A549 treated with AZD2906 at 1 μM for 4 hours (cell line): ENCODE measurements at places on chromosomes 6 and 20. TPM values are rescaled to one million over a fixed set of nuclear protein-coding genes. Genes with fewer than 3 reads are reported as not detected.

TULP1 gene
- not detected in 5 replicates for total RNA-seq

OLIG3 gene
- not detected in 5 replicates for total RNA-seq

TPD52L2 gene
- total RNA-seq = 131 to 135 TPM (median 134 TPM) in 5 replicates

WFDC10B gene
- total RNA-seq = not detected in 5 replicates

PRND gene
- not detected in 5 replicates for total RNA-seq

WFDC2 gene
- 0.15 to 0.32 TPM in 2 of 5 replicates, not detected in the others for total RNA-seq

TAGAP gene
- total RNA-seq = not detected in 5 replicates

FAM83C gene
- total RNA-seq = 0.11 to 0.20 TPM (median 0.15 TPM) in 5 replicates

TTK gene
- 15.2 to 20.9 TPM (median 17.8 TPM) in 5 replicates for total RNA-seq

MYB gene
- 0.64 to 0.89 TPM (median 0.64 TPM) in 5 replicates for total RNA-seq

LY6G5C gene
- total RNA-seq = 1.2 to 1.7 TPM (median 1.4 TPM) in 5 replicates

AGER gene
- total RNA-seq = 1.1 to 2.0 TPM (median 1.7 TPM) in 5 replicates

NKX2-4 gene
- not detected in 5 replicates for total RNA-seq

SAMD5 gene
- total RNA-seq = 0.37 to 0.55 TPM (median 0.49 TPM) in 5 replicates

ATP6V1G2 gene
- 0.62 to 1.1 TPM (median 0.93 TPM) in 5 replicates for total RNA-seq

MEP1A gene
- total RNA-seq = not detected in 5 replicates

KIF13A gene
- 16.0 to 21.4 TPM (median 17.5 TPM) in 5 replicates for total RNA-seq

BPIFB2 gene
- total RNA-seq = not detected in 5 replicates

IL20RA gene
- total RNA-seq = 0.06 to 0.14 TPM in 2 of 5 replicates, not detected in the others

CST2 gene
- 0.84 to 1.6 TPM (median 1.4 TPM) in 5 replicates for total RNA-seq

PRELID3B gene
- 53.2 to 66.6 TPM (median 56.9 TPM) in 5 replicates for total RNA-seq

ASIP gene
- 0.18 TPM in 1 of 5 replicates, not detected in the others for total RNA-seq

SRF gene
- total RNA-seq = 12.5 to 17.2 TPM (median 16.3 TPM) in 5 replicates

PAK5 gene
- total RNA-seq = not detected in 5 replicates

RIPOR3 gene
- total RNA-seq = 0.02 to 0.03 TPM (median 0.03 TPM) in 4 of 5 replicates, not detected in the other

SOX18 gene
- total RNA-seq = 1.6 to 2.9 TPM (median 2.6 TPM) in 5 replicates

LTB gene
- total RNA-seq = 0.12 to 0.49 TPM (median 0.14 TPM) in 4 of 5 replicates, not detected in the other

ADGRB3 gene
- not detected in 5 replicates for total RNA-seq

GRM4 gene
- total RNA-seq = 0.08 to 0.17 TPM (median 0.14 TPM) in 5 replicates

HSPA12B gene
- 0.40 to 0.77 TPM (median 0.60 TPM) in 5 replicates for total RNA-seq

TFAP2D gene
- total RNA-seq = not detected in 5 replicates

NR2E1 gene
- total RNA-seq = 0.05 TPM in 2 of 5 replicates, not detected in the others

PPIL6 gene
- 3.1 to 3.7 TPM (median 3.5 TPM) in 5 replicates for total RNA-seq

LRRC73 gene
- 0.48 to 1.2 TPM (median 1.1 TPM) in 5 replicates for total RNA-seq

RAB32 gene
- total RNA-seq = 36.4 to 42.3 TPM (median 39.6 TPM) in 5 replicates

DEF6 gene
- total RNA-seq = 0.03 to 0.08 TPM (median 0.06 TPM) in 4 of 5 replicates, not detected in the other

PAX1 gene
- 0.02 TPM in 1 of 5 replicates, not detected in the others for total RNA-seq

BPIFB4 gene
- total RNA-seq = not detected in 5 replicates

GLP1R gene
- total RNA-seq = not detected in 5 replicates

HRH3 gene
- 0.02 TPM in 1 of 5 replicates, not detected in the others for total RNA-seq

LY6G6F gene
- not detected in 5 replicates for total RNA-seq

RIMS1 gene
- not detected in 5 replicates for total RNA-seq

SYTL3 gene
- total RNA-seq = 1.5 to 2.0 TPM (median 1.9 TPM) in 5 replicates

TTI1 gene
- 21.9 to 23.6 TPM (median 22.3 TPM) in 5 replicates for total RNA-seq

TP53TG5 gene
- not detected in 5 replicates for total RNA-seq

GSTA2 gene
- total RNA-seq = 0.07 TPM in 2 of 5 replicates, not detected in the others

EEF1A2 gene
- total RNA-seq = 138 to 177 TPM (median 153 TPM) in 5 replicates

SMOC2 gene
- total RNA-seq = 0.03 to 0.06 TPM (median 0.05 TPM) in 3 of 5 replicates, not detected in the others
